ENCODE measurements at places on chromosomes 5 and 9. TPM values are rescaled to one million over a fixed set of nuclear protein-coding genes. Genes with fewer than 3 reads are reported as not detected.

DNA sequence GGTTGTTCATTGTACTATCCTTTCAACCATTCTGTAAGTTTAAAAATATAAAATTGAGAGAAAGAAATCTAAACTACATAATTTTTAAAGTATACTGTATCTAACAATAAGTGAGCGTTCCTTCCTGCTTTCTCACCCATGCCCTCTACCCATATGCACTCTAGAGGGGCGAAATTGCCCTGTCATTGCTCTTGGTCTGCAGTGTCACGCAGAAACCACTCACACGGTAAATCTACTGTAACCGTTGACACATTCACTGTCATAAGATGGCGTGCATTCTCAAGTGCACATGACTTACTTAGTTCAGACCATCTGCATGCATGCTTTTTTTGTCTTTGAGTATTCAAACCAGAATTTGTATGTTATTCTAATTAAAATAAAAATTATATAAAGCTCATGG lies 55.7 kb upstream of the NIPBL start:
- DNase-seq, result peak; percentile 72

DNA sequence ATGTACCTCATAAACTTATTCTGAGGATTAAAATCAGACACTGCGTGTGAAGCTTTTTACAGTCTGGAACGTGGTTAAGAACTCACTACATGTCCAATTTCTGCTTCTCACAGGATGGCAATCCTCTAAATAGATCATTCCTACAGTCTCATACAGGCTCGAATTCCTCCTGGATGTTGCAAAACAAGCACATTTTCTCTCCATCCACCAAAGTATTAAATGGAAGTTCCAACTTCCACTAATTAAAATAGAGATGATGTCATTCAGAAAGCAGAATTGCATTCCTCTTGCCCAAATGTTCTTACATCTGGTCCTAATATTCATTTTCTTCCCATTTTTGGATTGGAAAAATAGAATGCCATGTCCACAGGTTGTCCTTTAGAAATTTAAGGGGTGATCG lies 145.5 kb upstream of the PCA3 start:
- no peak for DNase-seq

DNA sequence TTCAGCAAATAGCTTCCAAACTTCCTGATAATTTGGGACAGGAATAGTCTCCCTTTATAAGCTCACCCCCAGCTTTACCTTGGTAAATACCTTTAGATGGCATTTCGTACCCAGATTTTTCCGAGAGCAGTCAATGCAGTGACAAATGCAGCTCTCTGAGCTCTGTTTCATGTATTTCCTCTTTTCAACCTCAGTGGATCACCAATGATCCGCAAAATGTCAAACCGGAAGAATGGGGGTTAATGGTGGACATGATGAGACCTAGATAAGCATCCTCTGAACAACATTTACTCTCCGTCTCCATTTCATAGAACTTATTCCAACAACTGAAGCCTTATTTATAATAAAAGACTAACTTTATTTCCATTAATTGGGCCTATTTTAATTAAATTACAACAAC lies 227.3 kb downstream of the MCTP1 start:
- no peak for DNase-seq

DNA sequence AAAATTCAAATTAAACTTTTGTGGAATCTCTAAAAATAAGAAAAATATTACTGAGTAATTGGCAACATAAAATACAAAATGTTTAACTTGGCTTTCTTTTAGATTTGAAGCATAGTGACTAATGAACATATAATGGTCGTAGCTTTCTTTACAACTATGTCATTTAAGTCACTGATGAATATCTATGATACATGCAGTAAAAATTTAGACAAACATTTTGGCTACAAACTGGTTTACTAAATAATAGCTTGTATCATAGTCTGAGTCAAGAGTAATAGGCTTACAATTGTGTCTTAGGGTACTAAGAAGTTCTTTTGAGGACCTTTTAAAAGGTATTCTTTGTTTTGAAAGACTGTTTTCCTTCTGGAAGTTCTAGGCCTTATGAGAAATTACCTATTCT lies 2.0 kb upstream of the APC start:
- DNase-seq, result no peak

- DNase-seq, result no peak
Observed at GRCh38 chr5:56737002-56737621, 78.2 kb upstream of the MAP3K1 start.

Gene EQTN
- not detected for total RNA-seq

Measured in thyroid gland (tissue), 4 donors.